ENCODE measurements at places on chromosomes 12 and 14.

DNA sequence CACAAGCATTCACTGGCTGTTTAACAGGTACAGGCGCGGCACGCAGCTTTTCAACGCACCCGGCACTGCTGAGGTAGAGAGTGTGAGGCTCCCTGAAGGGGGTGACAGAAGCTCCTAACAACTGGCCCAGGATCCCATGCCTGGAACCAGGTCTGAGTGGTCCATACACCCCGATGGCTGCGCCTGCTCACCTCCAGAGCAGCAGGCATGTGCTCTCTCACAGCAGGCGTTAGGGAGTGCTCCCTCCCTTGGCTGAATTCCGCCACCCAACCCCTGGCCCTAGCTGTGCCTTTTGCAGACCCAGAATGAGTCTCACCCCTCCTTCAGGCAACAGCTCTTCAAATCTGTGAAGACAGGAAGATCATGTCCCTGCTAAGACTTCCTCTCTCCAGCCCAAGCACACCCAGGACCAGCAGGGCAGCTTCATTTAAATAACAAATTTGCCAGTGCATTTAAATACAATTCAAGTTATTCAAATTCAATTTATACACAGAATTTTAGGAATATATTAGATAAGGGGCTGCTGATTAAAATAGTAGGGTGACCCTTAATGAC lies 86.0 kb downstream of the SETD3 start:
- no peak for DNase-seq

DNA sequence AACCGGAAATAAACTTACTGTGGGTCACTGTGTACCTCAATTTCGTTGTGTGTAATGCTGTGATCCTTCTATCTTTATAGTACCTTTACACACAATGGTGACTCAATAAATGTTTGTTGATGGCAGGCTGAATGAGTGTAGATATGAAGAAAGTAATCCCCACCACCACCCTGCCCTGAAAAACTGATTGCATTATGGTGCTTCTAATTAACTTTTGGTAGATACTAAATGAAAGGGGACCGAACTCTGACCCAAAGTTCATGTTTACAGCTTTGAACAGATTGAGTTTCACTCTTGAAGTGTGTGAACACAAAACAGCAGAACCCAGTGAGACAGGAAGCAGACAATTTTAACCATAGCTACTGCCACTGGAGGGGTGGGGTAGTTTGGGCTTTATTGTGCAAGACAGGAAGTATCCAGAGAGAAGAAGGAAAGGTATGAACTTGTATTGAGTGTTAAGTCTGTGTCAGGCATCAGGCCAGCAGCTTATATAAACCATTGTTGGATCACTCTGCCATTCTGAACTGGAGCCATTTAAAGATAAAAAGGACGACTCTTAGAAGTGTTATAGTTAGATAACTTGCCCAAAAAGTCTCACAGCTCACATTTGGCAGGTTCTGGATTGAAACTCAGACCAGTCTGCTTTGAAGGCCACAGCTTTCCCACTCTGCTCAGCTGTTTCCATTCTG lies 197.0 kb upstream of the AMIGO2 start:
- DNase-seq, result peak; percentile 46

DNA sequence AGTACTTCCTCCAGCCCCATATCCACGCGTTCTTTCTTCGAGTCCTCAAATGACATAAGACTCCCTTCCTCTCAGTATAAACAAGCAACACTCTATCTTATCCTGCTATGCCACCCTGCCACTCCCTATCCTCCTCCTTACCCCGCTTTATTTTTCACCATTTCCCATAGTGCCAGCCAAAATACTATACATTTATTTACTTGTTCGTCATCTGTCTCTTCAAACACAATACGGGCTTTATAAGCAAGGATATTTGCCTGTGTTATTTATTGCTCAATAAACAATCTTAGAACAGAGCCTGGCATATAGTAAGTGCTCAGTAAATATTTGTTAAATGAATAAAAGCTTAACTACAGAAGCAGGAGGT lies 444.9 kb downstream of the EGLN3 start:
- DNase-seq, result peak; percentile 77

DNA sequence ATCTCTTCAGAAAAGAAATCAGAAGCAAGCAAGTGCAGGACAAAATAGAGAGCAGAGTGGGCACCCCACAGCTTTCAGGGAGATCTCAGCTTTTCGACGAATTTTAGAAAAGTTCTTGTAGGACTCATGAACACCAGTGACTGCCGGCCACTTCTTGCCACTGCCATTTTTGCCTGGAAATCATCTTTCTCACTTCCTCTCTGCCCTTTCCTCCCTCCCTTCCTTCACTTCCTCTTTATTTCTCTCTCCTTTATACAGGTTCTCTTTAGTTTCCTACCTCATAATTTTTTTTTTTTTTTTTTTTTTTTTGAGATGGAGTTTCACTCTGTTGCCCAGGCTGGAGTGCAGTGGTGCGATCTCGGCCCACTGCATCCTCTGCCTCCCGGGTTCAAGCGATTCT lies 185.6 kb downstream of the APAF1 start:
- no peak for DNase-seq

DNA sequence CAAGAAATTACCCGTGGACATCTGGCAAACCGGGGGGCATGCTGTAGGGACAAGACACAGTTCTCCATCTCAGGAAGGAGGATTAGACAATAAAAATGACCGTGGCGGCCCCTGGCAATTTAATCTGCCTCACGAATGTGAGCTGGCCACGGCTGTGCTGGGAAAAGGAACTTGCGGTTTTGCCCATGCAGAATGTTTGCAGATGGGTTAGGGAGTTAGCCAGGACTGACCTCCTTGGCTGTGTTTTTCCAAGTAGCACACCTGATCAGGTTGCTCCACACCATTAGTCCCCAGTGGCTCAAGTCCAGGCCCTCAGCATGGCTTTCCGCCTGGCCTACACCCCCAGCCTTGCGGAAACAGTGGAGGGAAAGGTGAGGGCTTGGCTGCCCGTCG lies 20.8 kb downstream of the TPCN1 start:
- DNase-seq, result peak; percentile 85

DNA sequence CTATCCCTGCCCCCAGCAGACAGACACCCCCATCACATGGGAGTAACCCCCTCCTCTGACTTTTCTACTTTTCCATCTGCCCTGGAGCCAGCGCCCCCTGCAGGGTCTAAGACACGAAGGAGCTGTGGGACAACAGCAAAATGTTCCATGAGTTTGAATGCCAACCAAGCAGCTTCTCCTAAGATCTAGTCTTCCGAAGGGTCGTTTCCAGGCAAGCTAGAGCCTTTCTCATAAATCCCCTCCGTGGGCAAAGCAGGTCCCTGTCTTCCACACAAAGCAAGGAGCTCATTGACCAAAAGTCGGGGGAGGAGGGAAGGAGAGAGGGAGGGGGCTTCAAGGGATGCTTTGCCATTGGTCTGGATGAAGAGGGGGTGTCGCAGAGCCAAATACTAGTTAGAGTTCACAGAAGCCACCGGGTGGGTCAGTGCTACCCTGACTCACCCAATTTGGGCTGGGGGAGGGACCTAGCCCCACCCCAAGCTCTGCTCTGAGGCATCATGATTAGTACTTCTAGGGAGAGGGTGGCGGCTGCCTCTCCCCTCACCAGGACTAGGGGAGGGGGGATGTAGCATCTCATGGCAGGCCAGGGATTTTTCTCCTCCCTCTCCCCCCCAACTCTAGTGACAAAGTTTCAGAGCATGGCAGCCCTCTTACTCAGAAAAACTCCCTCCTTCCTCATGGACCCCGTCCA lies 1.6 kb downstream of the MSI1 start:
- DNase-seq, result no peak

DNA sequence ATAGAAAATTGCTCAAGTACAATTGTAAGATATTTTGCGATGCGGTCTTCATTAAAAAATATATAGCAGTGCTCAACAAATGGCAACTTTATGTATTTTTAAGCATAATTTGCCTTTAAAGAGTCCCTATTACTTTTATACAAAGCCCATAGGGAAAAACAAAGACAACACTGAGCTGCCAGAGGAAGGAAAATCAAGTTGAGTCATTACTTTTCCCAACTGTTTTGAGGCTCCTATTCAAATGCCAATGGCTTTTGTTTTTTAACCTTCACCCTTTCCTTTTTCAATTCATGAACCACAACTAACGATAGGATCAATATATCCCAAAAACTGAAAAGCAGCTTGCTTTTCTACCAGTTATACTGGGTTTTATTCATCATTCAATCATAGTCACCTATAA lies 157.6 kb upstream of the PLEKHA5 start:
- no peak for DNase-seq

- DNase-seq, result no peak
These were observed 81.8 kb downstream of the NOS1 start for GRCh38 chr12:117279606-117280005.

DNA sequence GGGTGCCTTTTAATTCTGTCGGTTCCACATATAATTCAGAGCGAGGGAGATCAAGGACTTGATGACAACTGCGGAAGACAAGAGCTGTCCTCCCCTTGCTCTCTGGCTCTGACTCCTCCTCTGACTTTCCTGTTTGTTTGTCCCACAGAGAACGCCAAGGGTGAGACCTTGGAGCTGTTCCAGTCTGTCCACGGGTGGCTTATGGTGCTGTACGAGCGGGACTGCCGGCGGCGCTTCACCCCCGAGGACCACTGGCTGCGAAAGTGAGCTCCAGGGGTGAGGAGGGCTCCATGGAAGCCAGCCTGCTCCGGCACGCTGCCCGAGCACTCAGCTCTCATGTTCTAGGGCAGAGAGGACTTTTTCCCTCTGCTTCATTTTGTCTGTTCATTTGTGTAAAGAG lies 32.8 kb downstream of the UBE3B start:
- DNase-seq, result peak; percentile 76

DNA sequence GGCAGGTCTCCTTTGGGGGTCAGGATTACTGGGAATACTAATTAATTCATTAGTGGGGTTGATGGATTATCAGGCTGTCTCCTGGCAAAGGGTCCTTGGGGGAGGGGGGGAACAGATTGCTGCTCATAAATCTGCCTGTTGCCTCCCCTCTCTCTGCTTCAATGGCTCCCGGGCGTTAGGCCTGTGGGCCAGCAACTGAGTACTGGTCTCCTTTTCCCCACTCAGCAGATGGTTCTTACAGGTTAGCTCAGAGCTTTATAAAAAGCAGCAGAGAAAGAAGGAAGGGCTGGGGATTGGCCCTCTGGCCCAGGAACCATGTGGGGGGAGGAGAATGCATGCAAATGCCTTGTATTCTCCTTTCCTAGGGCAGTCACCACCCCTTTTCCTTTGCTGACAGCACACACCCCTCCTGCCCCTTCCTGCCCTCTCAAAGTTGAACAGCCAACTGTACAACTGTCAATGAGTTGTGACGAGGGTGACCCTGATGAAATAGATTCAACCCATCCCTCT lies 2.3 kb upstream of the NEUROD4 start:
- no peak for DNase-seq

GRCh38 chr12:48063530-48063929 lies 42.3 kb downstream of the SENP1 start:
- no peak for DNase-seq

GRCh38 chr14:35257809-35258208 lies 34.4 kb upstream of the PSMA6 start:
- DNase-seq, result no peak

GRCh38 chr14:89330236-89331002 lies 86.6 kb downstream of the FOXN3 start:
- DNase-seq, result no peak

DNA sequence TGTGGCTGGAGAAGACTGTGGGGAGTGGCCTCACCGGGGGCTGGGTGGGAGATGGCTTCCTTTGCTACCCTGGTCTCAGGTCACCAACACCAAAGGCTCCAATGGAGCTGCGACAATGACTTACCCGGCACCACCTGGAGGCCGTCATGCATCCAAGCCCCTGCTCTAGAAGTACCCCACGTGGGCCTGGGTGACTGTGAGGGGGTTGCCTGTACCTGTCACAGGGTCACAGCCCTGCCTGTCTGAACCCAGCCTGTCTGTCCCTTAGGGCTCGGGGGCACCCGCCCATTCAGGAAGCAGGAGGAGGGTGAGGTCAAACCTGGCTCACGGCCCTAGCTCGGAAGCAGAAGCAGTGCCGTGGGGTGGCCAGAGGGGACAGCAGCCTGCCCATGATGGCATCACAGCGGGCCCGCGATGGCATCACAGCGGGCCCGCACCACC lies 18.9 kb downstream of the ABCB9 start:
- no peak for DNase-seq

GRCh38 chr14:96130854-96131253 lies 73.8 kb upstream of the BDKRB2 start:
- DNase-seq, result no peak

DNA sequence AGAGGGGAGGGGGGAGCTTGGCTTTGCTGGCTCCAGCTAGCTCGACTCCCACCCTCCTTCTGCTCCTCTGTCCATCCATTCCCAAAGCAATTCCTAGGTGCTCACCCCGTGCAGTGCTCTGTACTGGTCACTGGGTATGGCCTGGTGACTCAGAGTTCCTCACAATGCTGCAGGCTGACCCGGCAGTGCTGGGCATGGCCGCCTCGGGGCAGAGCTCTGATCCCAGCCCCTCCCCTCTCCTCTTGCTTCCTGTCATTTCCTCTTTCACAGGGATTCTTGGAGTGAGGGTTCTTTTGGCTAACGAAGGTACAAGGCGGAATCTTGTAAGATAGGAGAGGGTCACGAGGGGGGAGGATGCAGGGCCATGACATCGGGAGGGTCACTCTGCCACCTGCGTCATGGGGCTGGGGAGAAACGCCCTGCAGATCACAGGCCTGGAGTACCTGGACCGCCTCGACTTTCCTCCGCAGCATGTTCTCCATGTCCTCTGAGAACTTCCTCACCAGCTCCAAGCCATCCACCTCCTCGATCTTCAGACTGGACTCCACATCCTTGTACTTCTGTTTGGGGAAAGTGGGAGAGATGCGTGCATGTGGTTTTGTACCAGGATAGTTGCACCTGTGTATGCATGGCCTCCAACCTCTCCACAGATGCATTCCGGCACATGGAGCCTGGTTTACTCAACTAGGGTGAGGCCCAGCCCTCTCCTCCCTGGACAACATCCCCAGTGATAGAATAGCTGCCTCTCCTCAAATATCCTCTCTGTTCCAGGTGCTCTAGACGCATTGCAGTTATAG lies 5.7 kb downstream of the CACNA2D4 start:
- DNase-seq, result no peak

DNA sequence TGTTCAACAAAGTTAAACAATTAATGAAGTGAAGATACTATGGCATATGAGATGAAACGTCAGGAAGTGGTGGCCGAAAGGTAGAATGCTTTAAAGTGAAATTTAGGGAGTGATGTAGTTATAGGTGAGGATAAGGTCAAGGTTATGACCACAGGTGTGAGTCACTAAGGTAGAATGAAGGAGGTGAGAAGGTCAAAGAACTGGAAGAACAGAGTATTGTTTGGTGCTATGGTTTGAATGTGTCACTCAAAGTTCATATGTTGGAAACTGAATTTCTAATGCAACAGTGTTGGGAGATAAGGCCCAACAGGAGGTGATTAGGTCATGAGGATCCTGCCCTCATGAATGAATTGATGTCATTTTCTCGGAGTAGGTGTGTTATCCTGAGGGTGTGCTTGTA lies 293.6 kb downstream of the NELL2 start:
- DNase-seq, result no peak

DNA sequence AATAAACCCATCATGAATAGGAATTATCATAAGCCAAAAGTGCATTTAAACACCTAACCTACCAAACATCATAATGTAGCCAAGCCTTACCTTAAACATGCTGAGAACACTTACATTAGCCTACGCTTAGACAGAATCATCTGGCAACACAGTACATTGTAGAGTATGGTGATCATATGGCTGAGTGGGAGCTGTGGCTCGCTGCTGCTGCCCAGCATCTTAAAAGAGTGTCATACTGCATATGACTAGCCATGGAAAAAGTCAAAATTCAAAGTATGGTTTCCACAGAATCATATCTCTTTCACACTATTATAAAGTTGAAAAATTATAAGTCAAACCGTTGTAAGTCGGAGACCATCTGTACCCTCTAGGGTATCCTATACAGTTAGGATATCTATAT lies 32.0 kb upstream of the PRPF39 start:
- no peak for DNase-seq

All from NCI-H2029 (cell line).